ENCODE measurements at places on chromosomes 6 and 20.

GRCh38 chr6:75906871-75907270, 157.8 kb downstream of the MYO6 start:
- DNase-seq: no peak

- no peak for DNase-seq
Measured at GRCh38 chr6:2522521-2522920, 228.2 kb downstream of the MYLK4 start.

- no peak for DNase-seq
Measured at GRCh38 chr6:163554663-163555062, 140.1 kb downstream of the QKI start.

DNA sequence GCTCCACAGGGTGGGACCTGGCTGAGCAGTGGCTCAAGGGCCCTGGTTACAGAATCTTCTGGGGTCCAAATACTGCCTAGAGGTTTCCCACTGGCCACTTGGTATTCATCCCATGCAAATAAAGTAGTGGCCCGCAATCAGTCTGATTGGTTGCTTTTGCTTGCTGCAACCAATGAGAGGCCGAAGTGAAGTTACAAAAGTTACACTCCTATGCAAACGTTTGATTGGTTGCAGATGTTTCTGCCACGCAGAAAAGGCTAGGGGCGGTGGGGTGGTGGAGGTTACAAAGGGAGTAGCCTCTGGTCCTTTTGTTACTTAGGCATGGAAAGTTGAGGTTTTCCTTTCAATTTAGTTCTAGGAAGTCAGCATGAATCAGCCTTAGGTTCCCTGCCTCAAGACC, 3.6 kb upstream of the NHLRC1 start:
- no peak for DNase-seq

DNA sequence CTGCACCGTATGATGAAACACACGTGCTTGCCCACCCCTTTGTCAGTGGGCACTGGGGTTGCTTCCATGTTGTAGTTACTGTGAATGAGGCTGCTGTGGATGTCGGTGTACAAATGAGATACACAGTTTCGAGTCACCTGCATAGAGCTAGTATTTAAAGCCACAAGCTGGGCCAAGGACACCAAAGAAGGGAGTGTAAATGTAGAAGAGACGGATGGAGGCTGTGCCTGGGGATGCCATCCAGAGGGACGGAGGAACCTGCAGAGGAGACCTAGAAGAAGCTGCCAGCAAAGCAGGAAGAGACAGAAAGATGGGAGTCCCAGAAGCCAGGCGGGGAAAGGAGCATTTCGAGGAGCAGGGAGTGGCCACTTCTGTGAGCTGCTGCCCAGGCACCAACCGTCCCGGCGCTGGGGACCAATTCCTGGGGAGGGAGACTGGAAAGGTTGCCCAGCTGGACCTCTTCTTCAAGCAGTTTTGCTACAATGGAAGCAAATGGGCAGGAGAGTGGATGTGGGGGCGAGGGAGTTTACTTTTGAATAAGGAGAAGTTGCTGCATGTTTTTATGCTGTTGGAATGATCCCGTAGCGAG, 339.3 kb downstream of the ZFAND3 start:
- DNase-seq: no peak

DNA sequence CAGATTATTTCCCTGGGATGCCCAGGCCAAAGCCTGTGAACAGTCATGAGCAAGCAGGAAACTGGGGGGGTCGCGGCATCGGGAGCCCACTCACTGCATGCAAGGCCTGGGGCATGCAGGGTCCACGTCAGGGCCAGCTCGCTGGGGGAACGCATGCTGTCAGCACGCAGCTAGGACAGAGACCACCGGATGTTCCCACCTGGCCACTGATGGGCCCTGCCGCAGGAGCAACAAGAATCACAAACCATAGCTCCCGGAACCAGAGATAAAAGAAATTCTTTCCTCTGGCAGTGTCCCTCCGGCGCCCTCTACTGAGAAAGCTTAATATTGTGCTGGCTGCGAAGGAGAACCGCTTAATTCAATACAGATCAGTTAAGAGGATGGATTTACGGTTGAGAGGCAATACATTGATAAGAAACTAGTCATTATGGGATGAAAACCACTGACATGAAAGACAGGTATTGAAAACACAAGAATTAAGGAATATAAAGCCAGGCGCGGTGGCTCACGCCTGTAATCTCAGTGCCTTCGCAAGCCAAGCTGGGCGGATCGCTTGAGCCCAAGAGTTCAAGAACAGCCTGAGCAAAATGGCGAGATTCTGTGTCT, 32.6 kb downstream of the C6orf15 start:
- DNase-seq: no peak

- no peak for DNase-seq
Measured at GRCh38 chr6:119541132-119541905, 191.8 kb upstream of the MAN1A1 start.

DNA sequence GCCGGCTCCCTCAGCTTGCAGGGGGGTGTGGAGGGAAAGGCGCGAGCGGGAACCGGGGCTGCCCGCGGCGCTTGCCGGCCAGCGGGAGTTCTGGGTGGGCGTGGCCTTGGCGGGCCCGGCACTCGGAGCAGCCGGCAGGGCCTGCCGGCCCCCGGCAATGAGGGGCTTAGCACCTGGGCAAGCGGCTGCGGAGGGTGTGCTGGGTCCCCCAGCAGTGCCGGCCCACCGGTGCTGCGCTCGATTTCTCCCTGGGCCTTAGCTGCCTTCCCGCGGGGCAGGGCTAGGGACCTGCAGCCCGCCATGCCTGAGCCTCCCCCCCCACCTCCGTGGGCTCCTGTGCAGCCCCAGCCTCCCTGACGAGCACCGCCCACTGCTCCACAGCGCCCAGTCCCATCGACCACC, 514.5 kb upstream of the GJE1 start:
- no peak for DNase-seq

Data from NCI-H187 treated with DMSO at 0.1 percent for 48 hours (cell line).